ENCODE measurements at places on chromosomes 7 and 10.

- no peak for DNase-seq
Observed at GRCh38 chr7:150936018-150936417, 42.1 kb downstream of the KCNH2 start.

DNA sequence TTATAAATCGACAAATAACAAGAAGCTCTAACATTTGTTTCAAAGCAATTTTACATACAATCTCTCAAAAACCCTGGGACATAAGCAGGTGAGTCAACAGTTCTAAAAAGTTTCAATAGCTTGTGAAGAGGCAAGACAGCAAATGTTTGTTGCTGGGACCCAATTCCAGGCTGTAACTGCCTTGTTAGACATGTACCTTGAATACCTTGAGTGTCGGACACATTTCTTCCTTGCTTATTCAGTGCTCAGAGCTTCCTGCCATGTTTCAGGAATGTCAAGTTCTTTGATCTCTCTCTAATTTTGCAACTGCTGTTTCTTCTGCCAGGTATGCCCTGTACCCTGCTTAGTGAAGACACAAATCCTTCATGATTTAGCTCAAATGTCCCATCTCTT, 5.1 kb downstream of the CH25H start:
- DNase-seq: no peak

- no peak for DNase-seq
Observed at GRCh38 chr10:118734475-118734874, 20.3 kb downstream of the CACUL1 start.

DNA sequence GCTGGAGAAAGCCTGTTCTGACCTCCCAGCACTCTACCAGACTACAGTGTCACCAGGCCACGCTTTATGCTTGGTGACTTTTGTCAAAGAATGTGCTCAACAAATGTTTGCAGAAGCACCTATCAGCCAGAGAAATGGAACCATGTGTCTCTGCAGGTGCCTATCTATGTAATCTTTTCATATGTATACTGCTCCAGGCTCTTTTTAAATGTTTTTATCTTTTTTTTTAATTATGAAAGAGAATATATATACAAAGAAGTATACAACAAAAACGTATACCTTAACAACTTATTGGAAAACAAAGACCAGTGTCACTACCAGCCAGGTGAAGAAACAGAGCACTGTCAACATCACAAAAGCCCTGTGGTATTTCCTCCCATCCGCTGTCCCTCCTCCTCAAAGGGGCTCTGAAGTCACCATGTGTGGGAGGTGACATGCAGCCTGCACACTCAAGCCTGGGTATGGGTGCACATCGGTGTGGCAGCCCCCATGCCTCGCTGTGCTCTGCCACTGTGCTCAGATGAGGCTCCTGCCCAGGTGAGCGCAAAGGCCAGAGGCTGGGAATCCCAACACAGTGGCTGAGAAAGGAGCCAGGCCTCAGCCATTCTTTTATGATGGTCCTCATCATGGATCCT, 120.6 kb downstream of the CLEC2L start:
- DNase-seq: no peak

DNA sequence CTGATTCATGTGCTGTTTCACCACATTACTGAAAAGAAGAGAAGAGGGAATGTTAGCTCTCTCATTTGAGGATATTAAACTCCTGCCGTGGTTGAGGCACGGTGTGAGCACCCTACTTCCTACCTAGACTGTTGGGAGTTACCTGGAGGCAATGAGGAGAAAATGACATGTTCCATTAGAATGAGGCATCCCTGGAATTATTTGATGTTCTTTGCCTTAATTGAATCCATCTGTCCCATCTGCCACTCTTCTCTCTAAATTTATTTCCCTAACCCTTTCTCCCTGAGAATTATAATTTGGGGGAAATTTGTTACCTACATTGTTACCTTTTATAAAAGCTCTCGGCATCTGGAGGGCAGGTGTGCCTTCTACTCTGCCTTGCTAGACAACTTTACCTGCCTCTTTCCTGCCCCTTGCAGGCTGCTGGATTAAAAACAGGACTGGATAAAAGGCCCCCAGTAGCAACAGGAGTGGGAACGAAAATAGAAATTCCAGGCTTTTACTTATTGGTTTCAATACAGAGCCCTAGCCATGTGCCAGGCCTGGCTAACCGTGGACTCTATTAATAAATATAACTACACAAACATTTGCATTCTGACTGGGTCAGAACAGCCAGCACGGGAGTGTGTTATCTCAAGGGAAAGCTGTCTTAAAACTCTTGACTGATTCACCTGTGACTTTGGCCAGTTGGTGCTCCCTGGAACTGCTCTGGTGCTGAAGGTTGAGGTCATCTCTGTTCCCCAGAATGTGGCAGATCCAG, 4.4 kb upstream of the ATXN7L1 start:
- DNase-seq: no peak

DNA sequence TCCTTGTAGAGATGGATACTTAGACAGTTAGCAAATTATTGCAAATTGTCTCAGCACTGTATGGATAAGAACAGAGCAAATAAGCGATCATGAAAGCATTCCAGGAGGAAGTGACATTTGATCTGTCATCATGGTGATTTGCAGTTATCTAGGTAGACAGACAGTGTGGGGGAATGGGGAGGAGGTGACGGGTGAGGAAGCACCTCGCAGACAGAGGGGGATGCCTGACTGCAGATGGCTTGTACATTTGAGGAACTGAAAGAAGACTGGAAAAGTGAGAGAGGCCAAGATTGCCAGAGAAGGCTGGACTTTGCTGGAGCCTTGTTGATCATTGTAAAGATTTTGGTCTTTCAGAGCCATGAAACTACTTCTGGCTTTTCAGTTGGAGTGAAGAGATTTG, 318.2 kb upstream of the CELF2 start:
- DNase-seq: no peak

All from stimulated activated CD8-positive, alpha-beta memory T cell treated with anti-CD3 and anti-CD28 coated beads, Interleukin-2, amount 100 ng/mL, for 48 hours (primary cell).